Non-pigmented ciliary epithelial cell (primary cell): ENCODE measurements at places on chromosomes 13 and 19.

GRCh38 chr13:97615266-97615665 lies 181.3 kb downstream of the RAP2A start:
- no peak for DNase-seq

GRCh38 chr19:1254081-1254527 lies 5.7 kb downstream of the MIDN start:
- DNase-seq, result no peak

GRCh38 chr13:112991609-112992008 lies 22.6 kb downstream of the MCF2L start:
- no peak for DNase-seq

DNA sequence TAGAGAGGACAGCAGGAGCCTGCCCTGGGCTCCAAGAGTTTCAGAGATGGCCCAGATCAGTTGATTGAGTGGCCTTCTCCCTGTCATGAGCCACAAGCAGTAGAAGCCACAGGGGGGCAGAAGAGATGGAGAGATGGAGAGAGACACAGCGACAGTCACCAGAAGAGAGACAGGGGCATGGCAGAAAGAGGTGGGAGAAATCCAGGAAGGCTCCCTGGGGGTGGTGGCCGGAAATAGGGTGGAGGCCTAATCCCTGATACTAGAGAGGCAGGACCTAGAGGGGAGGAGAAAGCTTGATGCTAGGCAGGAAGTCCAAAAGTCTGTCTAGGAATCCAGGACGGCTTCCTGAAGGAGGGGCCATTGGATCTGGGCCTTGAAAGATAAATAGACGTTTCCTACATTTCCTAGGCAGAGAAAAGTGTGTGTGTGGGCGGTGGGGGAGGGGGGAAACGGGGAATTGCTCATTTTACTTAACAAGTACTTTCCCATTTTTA lies 9.6 kb upstream of the TPM4 start:
- no peak for DNase-seq
